Activated CD8-positive, alpha-beta T cell treated with anti-CD3 and anti-CD28 coated beads for 36 hours (primary cell): ENCODE measurements at places on chromosomes 5 and 9. TPM values are rescaled to one million over a fixed set of nuclear protein-coding genes. Genes with fewer than 3 reads are reported as not detected.

Gene CEL
- 3.0 TPM for total RNA-seq

Gene C5orf52
- total RNA-seq: not detected

Gene ORM2
- total RNA-seq: not detected

Gene INSL4
- total RNA-seq: not detected

Gene FOXB2
- total RNA-seq: not detected

Gene LCN1
- not detected for total RNA-seq

Gene SAPCD2
- total RNA-seq: 13.5 TPM
